ENCODE measurements at places on chromosomes 4 and X.

- peak; percentile 17 for DNase-seq
These were observed 5.8 kb upstream of the TET2 start for GRCh38 chr4:105140684-105141490.

DNA sequence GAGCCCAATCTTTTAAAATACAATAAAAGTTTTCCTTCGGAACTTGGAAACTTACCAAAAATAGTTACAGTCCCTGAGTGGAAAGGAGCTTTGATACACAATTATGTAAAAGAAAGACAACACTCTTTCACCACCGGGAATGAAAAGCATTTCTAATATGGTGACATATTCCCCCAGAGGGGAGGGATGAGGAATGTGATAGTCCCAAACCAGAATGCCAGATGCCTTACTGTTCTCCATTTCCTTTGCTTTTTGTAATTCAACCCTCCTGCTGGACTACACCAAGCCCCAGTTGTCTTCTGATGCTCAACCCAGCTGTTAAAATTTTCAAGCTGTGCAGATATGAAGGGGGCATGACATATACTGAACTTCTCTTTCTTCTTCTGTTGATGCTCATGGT is 4.1 kb downstream of the PRIMPOL start:
- no peak for DNase-seq

- DNase-seq: no peak
These were observed 3.1 kb upstream of the SOX3 start for GRCh38 chrX:140507982-140508305.

GRCh38 chr4:67080046-67080557 is 465.2 kb downstream of the CENPC start:
- DNase-seq: no peak
